ENCODE measurements at places on chromosomes 7 and 10.

DNA sequence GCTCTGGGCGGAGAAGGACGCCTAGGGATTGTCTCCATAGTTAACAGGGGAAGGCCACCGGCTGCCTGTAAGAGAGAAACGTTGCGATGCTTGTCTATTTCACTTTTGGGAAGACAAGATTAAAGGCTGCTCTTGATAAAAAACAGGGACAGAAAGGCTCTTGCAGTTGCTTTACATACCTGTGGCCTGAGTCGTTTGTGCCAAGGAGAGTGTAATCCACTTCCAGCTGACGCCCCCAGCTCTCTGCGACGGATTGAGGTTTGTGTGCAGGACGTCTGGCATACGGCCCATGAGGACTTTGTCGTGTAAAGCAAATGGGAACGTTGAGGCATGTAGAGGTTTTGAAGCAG is 1.1 kb downstream of the MAP3K8 start:
- no peak for DNase-seq

- DNase-seq: no peak
These were observed 51.3 kb downstream of the TWIST1 start for GRCh38 chr7:19066170-19066569.

GRCh38 chr10:90964781-90965465 is 44.0 kb upstream of the ANKRD1 start:
- no peak for DNase-seq

DNA sequence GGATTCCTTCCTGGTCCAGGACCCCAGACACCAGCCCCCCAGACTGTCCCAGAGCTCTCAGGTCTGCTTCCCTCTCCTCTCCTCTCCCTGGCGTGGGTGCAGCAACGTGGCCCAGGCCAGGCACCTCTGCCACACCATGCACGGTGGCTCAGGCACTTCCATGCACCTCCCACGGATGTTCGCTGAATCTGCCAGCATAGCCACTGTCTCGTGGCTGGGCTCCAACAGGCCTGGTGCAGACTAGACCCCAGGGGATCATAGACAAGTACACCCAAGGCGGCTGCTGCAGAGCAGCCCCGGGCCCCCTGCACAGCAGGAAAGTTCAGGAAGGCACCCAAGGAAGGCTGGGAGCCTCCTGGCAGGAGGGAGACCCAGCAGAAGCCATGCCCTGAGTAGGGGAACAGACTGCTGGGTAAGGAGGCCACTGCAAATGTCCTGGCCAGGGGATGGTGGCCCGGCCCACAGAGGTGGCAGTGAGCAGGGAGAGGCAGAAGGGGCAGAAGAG is 4.4 kb downstream of the RASGEF1A start:
- DNase-seq: no peak

DNA sequence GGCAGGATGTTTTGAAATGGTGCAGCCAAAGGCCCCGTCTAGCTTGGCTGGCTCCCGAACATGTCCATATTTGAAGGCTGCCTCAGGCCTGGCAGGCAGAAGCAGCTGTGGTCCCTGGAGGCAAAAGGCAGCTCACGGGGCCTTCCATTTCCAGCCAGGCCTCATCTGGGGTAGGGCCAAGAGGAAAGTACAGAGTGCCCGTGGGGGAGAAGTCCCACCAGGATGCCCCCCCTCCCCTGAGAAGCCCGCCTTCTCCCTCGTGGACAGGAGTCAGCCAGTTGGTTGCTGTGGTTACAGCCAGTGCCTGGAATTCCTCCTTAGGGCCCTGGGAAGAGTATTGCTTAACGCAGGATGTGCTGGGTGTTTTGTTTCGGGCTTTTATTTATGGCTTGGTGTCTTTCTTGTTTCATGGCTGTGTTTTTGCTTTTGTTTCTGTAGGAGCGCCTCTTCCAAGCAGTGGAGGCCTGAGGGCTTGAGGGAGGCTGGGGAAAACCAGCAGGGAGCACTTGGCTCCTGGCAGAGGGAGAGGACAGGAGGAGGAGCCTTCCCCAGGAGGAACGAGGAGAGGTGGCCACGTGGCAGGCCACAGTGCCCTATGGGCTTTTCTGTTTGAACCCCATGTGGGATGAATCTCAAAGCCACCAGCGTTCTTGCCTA is 45.4 kb downstream of the CHST3 start:
- DNase-seq: no peak

DNA sequence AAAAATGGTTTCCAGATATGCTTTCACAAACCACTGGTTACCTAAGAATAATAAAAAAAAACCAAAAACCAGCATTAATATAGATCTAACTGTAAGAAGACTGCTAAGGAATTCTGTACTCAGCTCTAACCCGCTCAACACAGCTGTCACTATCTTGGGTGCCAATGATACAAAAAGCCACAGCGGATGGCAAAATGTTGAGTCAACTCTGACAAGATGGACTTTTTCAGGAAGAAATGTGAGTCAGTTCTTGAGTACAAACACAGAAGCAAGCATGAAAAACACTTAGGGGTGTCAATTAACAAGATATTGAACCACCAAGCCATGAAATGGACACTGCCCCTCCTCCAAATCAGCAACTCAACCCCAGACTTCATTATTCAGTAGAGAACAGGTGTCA is 55.0 kb downstream of the CTTNBP2 start:
- no peak for DNase-seq

- no peak for DNase-seq
These were observed 147.1 kb downstream of the RGS10 start for GRCh38 chr10:119395280-119396007.

DNA sequence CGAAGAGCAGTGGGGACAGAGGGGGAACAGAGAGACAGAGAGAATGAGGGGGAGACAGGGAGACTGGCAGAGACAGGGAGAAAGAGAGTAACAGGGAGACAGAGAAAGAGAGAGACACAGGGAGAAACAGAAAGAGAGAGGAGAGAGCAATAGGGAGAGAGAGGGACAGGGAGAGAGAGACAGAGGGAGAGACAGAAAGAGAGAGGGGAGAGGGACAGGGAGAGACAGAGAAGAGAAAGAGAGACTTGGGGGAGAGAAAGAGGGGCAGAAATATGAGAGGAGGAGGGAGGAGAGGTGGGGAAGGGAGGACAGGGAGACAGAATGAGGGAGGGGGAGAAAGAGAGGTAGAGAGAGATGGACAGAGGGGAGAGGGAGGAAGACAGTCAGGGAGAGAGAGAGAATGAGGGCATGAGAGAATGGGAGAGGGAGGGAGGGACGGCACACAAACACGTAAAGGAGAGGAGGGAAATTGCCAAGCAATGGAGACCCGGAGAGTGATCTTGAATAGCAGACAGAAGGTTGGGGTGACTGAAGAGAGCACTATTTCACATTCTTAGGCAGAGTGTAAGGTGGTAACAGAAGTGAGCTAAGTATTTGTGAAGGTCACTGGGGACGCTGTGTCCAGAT is 33.3 kb upstream of the KCNMA1 start:
- no peak for DNase-seq

DNA sequence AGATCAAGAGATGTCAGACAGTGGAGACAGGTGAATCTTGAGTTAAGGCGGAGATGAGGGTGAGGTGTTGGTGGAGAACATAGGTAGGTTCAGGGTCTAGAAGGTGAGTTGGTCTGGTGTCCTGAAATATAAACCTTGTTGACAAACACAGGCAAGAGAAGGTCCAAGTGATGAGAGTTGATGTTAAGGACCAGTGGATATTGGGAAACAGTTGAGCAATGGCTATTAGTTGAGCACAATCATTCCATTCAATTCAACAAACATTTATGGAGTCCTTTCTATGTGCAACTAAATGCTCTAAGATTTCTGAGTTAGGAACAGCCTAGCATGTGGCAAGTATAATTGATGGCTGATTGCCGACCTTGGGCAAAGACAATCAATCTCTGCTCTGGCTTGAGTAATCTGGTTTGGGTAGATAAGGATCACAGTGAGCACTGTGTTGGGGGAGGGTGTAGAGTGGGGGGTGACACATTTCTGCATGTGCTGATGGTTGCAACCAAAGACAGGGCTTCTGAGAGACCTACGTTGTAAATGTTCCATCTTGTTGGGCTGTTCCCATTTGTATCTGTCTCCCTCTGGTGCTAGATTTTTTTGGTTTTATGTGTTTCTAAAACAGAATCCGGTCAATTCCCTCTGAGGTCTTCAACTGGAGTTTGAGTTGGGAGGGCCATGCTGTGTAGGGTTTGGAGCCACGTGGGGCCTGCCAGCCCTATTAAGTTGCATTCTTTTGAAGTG is 201.1 kb downstream of the BAMBI start:
- DNase-seq: no peak

DNA sequence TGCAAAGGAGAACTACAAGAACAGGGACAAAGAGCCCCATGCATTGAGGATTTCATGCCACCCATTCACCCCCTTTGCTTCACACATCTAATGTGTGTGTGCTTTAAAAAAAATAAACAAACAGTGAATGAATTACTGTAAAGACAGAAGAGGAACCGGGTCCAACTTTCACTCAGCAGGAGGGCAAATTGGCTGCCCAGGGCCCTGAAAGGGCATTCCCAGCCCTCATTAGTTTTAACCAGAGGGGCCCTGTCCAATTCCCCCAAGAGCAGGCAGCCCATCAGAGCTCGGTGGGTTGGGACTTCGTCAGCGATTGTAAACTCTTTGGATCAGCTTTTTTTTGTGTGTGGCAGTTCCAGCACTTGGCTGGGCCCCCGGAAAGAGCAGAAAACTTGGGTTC is 73.6 kb upstream of the PDZD8 start:
- DNase-seq: no peak

DNA sequence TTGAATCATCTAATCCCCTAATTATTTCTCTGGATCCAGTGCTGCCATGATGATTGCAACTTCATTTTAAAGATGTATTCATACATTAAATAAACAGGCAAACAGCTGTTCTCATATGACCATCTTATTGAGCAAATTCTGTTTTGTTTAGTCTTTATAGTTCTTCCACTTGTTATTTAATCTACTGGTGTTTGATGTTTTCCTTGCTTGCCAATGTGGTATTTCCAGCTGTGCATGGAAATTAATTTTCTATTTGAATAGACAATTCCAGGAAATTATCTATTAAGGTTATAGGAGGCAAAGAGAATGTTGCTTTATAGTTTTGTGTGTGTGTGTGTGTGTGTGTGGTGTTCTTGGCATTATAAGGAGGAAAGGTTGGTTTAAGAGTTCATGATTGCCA is 167.0 kb upstream of the PRPS1L1 start:
- no peak for DNase-seq

- DNase-seq: no peak
These were observed 217.4 kb downstream of the GRM8 start for GRCh38 chr7:127035203-127035849.

GRCh38 chr7:43592326-43592725 is 9.4 kb downstream of the STK17A start:
- DNase-seq: no peak

- peak; percentile 10 for DNase-seq
These were observed 9.4 kb downstream of the HACD1 start for GRCh38 chr10:17607603-17608332.

All from NCI-H345 (cell line).